ENCODE measurements at places on chromosomes 1 and 21.

DNA sequence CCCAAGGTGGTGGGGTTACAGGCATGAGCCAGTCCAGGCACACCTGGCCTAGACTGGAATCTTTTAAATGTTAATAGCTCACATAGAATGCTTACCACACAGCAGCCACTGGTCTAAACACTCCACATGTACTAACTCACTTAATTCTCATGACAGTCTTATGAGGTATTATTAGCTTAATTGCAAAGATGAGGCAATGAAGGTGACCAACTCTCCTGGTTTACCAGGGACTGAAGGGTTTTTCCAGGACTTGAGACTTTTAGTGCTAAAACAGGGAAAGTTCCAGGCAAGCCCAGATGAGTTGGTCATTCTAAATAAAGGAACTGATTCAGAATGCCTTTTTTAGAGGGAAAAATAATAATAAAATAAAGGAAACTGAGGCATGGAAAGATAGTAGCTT lies 7.0 kb upstream of the STMN1 start:
- no peak for DNase-seq

DNA sequence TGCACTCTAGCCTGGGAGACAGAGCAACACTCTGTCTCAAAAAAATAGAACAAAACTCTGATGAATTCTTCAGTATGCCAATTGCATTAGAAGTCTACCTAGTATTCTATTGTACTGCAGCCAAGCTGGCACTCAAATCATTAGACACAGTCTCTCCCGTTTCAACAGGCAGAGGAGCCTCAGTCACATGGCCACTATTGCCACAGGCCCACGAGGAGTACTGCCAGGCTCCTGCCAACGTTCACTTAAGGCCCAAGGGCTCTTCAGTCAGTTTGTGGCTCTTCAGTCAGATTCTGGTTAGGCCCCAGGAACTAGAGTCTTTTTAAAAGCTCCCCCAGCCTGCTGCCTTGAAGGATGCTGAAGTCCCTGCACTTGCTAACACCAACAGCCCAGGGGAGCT lies 73.4 kb downstream of the SH3BGR start:
- no peak for DNase-seq

DNA sequence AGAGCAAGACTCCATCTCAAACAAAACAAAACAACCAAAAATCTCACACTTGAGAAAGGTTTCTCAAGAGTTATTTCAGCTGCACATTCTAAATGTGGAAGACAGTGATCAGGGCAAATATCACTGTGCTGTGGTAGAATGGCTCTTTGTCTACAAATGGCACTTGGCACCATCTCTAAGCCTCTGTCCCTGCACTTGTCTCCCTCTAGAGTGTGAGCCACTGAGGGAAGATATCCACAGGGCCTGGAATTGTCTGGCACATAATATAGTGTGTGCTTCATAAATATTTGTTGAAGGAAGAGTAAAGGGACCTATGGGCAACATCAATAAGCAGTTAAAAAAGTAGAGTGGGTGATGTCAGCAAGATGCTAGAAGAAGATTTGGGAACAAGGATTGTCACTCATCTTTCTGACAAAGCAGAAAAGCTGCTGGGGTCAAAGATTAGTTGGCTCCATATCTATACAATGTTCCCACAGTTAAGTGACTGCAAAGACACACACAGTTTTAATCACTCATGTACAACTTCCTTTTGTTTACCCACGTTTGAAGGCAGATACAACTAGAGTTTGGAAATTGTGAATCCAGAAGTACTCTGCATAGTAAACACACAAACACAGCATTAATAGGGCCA lies 19.1 kb downstream of the CD101 start:
- no peak for DNase-seq

GRCh38 chr1:66778969-66779368 lies 22.1 kb downstream of the INSL5 start:
- no peak for DNase-seq

DNA sequence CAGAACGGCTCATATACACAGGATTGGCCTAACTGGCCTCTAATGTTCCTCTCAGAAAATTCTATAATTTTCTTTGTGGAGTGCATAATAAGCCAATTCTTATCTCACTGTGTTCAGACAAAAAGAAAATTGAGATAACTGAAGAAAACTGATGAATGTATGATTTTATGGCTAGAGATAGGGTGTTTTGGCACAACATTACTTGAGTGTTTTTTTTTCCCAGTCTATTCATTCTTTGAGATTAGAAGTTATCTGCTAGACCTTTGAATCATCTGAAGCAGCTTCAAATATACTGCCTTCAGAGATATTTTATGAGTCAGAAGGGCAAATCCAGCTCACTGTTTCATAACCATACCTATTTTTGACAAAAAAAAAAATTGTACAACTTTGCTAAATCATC lies 85.6 kb downstream of the VAV3 start:
- no peak for DNase-seq

DNA sequence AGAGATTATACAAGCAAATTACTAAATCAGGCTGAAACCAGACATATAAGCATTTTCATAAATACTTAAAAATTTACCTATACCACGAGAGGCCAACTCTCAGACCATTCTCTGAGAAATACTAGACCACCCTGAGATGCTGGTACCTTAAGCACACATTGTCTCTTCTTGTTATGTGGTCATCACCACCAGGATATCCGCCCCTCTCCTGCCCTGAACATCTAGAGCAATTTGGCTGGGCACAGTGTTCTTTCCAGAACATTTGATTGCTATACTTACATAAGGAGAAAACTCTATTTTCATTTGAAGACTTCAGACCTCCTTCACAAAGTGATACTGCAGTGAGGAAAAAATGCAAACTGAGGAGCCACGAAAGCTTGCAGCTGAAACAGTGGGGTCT lies 36.2 kb upstream of the DUSP10 start:
- no peak for DNase-seq

- no peak for DNase-seq
Measured at GRCh38 chr1:53799141-53799540, 39.0 kb downstream of the NDC1 start.

GRCh38 chr1:228276901-228277490 lies 69.2 kb downstream of the OBSCN start:
- no peak for DNase-seq

DNA sequence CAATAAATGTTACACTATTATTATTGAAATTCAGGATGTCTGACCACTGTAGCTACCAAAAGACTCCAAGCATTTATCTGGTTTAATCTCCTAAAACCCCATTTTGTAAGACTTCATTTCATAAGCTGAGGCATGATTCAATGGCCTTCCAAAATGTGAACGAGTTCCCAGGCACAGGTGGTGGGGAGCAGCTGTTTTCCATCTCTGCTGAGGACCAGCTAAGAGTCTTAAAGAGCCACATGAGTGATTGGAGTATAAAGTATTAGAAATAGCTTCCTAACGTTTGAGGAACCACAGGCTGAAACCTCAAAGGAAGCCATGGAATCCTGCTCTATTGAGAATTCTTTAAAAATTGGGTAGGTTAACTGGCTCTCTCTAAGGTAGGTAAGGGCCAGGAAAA lies 44.9 kb downstream of the SEC16B start:
- no peak for DNase-seq

DNA sequence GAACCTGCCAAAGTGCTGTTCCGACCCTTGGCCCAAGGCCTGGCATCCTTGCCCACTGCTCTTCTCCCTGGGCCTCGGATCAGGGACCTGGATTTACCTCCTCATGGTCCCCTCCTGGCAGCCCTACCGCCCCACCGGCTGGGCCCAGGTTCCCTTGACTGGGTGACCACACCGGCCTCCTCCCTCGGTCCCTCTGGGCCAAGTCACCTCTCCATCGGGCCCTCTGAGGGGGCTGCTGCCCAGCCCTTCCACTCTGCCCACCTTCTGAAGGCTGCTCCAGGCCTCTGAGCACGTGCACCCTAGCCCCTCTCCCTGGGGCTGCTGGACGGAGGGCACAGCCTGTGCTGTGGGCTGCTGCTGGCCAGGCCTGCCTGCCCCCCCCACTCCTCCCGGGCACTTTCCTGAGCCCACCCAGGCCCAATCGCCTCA lies 9.3 kb upstream of the MMEL1 start:
- no peak for DNase-seq

- DNase-seq, result no peak
Measured at GRCh38 chr1:154485910-154486496, 16.0 kb upstream of the TDRD10 start.

DNA sequence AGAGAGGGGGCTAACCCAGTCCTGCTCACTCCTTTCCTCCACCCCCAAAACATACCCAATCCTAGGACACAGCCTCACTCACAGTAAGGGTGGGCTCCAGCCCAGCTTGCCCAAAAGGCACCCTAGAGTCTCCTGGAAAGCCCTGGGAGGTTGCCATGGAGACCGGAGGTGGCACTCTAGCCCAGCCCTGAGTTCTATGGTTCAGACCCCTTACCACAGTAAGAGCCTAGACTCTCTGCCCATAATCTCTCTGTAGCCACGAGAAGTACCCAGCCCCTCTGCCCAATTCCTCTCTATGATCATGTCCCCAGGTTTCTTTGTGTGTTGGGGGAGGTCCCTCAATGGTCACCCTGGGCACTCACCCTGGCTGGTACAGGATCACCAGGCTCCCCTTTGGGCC lies 14.4 kb downstream of the COL16A1 start:
- DNase-seq, result no peak

DNA sequence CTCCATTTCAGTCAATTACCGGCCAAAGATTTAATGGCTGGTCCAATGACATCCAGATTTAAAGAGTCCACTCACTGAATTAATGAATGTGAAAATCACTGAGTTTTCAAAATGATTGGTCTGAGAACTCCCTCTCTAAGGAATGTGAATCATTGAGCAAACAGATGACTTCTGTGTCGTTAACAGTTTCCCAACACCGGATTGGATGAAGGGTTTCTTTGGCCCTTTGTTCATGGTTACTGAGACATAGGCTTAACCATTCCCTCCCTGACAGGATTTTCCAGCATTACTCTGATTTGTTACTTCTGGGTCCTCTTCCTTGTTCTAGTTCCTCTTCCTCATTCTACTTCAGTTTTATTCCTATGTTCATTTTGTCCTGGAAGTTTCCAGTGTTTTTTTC lies 1.5 kb upstream of the CLDN17 start:
- no peak for DNase-seq

Measured in NCI-H2081 treated with DMSO at 0.1 percent for 48 hours (cell line).